ENCODE measurements at places on chromosomes 5 and 9.

GRCh38 chr5:113660206-113660605 lies 146.7 kb downstream of the YTHDC2 start:
- no peak for DNase-seq

DNA sequence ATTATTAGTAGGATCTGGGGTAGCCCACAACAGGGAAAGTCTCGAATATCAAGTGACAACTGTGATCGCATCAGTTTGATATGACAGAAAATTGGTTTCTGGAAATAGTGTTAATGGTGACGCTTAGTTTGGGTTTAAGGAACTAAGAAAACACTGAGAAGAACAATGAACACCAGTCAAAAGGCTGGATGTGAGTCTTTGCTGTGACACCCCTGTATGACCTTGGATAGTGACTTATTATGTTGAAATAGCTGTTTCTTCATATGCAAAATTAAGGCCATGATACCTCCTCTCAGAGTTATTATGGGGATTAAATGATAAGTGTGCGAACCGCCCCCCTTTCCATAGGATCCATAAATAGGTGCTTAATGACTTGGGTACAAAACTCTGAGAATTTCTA lies 926 bp downstream of the DNAJC25 start:
- no peak for DNase-seq

GRCh38 chr9:129484352-129485000 lies 136.4 kb downstream of the C9orf50 start:
- no peak for DNase-seq

- DNase-seq: no peak
These were observed 8.1 kb downstream of the PPP3R2 start for GRCh38 chr9:101586651-101587050.

DNA sequence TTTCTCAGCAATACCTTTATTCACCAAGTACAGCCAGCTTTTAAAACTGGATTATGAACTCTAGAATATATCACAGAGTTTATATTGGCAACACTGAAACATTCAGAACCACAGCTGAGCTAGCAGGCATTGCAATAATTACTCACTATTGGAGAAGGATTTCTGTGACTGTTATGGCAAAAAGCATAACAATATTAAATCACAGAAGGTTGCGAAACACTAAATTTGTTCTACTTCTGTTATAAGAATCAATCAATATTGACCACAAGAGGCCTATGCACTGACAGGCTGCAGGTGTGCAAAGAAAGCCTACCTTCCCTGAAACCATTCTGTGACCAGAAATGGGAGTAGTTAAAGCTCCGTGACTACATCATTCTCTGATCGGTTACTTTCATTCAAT lies 59.2 kb downstream of the AP3B1 start:
- DNase-seq: no peak

GRCh38 chr9:137205126-137206069 lies at the start of the genes NDOR1 and TMEM203:
Gene NDOR1, plus strand, starts transcription at chr9:137205700. Its CDS starts 78 bp downstream, at chr9:137205778.
Gene TMEM203, minus strand, starts transcription at chr9:137205648. Its CDS starts 234 bp downstream, at chr9:137205414.
- peak; percentile 99 for DNase-seq

GRCh38 chr9:98175762-98176161 lies 16.7 kb downstream of the CORO2A start:
- DNase-seq: no peak

- DNase-seq: no peak
These were observed 9.2 kb downstream of the C9orf85 start for GRCh38 chr9:71920456-71921189.

DNA sequence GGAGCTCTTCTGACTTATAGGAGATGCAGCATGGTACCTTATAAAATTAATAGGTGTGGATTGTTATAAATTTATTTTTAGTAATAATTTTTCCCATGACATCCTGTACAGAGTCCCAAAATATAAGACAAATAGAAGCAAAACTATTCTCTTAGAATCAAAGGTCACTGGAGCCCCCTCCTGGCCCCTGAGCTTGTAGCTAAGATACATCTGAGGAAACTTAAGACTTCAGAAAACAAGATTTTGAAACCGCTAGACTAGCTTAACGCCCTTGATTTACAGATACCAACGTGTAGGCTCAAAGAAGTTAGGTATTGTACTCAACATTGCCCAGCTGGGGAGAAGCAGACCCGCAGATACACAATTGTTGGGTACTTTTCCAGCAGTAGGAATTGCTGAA lies 45.7 kb upstream of the KCNN2 start:
- DNase-seq: no peak

DNA sequence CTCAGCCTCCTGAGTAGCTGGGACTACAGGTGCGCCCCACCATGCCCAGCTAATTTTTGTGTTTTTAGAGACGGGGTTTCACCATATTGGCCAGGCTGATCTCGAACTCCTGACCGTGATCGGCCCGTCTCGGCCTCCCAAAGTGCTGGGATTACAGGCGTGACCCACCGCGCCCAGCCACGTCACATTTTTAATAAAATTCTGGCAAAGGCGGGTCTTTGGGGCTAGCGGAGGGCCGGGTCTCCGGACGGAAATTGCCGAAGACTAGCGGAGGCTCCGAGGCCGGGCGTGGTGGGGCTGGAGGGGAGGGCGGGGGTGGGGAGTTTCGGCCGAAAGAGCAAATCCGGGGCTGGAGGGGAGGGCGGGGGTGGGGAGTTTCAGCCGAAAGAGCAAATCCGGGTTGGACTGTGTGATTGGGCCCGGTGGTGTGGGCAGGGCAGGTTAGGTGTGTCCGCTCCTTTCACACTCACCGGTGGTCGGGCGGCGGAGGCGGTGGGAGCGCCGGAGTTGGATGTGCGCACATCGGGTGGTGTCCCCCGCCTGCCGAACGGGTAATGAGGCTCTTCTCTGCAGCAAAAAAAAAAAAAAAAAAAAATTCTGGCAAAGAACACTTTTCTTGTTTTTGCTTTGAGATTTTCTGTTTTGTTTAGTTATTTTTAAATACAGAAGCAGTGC lies 27.1 kb downstream of the RUFY1 start:
- no peak for DNase-seq

DNA sequence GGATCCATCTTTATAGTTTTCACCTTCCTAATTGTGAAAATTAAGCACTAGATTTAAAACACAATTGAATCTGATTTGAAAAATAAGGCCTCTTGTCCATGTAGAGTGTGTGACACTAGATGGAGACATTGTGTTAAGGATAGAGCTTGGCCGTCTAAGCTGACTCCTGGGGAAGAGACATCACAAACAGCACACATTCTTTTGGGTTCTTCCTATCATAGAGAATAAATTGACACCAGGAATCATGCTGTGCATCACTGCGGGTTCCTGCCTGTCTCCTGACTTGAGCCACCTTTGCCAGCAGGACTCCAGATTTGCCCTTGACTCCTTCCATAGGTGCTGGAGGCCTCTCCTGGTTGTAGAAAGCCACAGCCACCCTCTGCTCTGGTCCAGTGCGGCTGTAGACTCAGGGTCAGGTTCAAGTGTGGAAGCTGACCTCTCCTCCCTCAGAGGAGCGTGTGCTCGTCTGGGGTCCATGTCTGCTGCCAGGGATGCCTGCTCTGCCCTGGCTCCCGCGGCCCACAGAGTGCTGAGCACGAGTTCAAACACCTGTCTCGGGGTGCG lies 11.2 kb downstream of the ROPN1L start:
- no peak for DNase-seq

DNA sequence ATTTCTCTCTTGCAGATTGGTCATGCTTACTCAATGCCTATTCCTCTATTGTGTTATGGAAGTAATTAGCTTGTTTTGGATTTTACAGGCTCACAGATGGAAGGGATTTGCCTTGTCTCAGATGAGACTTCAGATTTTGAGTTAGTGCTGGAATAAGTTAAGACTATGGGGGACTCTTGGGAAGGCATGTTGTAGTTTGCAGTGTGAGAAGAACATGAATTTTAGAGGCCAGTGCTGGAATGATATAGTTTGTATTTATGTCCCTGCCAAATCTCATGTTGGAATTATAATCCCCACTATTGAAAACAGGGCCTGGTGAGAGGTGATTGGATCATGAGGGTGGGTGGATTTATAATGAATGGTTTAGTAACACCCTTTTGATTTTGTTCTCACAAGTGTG lies 6.1 kb upstream of the TUSC1 start:
- no peak for DNase-seq

GRCh38 chr9:125522328-125522725 lies 184.7 kb downstream of the MAPKAP1 start:
- no peak for DNase-seq

GRCh38 chr9:36897478-36897877 lies 136.6 kb downstream of the PAX5 start:
- no peak for DNase-seq

- no peak for DNase-seq
These were observed 1055.7 kb downstream of the PTPRD start for GRCh38 chr9:9556865-9557803.

DNA sequence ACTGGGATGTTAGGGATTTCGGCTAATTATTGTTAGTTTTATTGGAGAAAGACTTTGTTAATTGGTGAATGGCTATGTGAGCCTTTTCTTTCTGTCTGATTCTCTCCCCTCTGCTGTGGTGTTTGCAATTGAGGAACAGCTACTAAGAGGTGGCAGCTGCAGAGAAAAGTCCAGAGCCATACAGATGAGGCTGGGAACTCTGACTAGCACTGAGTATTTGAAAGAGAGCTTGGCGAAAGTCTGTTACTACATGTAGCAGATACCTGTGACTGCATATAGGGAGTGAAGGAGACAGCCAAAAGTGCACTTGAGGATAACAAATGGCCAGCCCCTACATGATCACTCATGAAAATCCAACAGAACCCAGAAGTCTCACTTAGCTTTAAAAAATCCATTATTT lies 44.3 kb upstream of the HSPB3 start:
- no peak for DNase-seq

- DNase-seq: no peak
These were observed 48.4 kb downstream of the EXOSC2 start for GRCh38 chr9:130741831-130742449.

- peak; percentile 83 for DNase-seq
These were observed 21.3 kb upstream of the GBGT1 start for GRCh38 chr9:133184971-133185370.

GRCh38 chr5:10576121-10576789 lies 12.4 kb downstream of the ANKRD33B start:
- no peak for DNase-seq

DNA sequence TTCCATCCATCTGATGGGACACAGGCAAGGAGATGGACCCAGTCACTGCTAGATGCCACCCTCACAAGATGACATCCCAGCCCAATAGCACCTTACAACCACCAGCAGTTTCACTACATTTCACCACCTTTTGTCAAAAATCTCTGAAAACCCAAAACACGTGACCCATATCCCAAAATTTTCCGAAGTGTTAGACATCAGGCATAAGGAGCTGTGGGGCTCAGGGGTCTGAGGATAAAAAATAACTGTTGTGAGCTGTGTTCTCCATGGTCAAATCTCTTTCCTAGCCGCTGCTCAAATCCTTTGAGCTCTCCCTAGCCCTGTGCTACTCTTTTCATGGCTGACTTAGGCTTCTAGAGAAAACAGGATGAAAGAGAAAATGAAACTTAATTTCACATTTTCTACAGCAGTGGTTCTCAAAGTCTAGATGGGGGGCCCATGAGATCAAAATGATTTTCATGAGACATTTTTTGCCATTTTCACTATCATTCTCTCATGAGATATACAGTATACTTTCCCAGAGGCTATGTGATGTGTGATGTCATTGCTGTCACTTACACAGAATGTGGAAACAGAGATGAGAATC lies 40.7 kb downstream of the TIMD4 start:
- DNase-seq: no peak

- no peak for DNase-seq
These were observed 74.7 kb downstream of the WWC1 start for GRCh38 chr5:168366116-168366515.

GRCh38 chr5:105907016-105907415 lies 1763.7 kb downstream of the EFNA5 start:
- no peak for DNase-seq

DNA sequence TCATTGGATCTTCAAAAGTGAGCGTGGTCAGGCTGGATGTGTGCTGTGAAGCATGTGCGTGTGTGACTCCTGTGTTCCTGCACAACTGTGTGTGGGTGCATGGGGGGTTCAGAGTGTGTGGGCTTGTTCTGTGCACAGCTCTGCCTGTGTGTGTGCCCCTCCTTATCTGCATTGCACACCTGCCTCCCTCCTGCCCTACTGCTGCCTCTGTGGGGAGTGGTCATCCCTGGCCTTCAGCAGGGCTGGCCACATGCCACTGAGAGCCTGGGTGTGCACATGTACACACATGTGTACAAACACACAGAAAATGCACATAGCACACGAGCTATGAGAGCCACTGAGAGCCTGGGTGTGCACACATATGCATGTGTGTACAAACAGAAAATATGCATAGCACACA lies 92.1 kb downstream of the CACNA1B start:
- DNase-seq: peak; percentile 56

DNA sequence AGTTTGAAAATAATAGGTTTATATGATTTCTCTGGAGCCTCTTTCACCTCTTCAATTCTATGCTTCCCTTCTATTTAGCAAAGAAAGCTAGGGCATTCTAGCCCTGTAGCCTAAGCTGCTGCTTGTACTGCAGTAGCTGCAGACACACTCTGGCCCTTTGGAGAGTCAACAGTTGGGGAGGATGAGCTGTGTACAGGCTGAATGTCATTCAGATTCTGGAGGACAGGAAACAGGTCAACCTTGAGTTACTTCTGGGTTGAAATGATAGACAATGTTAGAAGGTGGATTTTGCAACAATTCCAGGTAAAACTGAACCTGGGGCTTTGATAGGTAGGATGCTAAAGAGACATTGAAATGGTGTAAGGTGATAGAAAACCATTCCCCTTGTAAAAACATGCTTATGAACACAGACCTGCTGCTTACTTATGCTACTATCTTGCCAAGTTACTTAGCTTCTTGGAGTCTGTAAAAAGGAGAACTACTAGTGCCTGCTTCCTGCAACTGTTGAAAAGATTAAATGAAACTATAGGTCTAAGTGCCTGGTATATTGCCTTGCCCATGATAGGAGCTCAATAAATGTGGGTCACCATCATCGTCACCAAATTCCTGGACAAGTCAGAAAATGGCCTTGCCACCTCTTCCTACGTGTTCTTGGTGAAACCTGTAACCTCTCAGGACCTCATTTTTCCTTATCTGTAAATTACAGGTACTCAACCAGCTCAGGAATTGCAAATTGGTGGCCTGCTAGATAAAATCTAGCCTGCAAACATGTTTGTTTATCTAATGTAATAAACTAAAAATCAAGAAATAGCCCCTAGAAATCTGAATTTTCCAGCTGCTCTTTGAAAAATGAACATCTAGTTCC lies 83.7 kb downstream of the GALNT10 start:
- no peak for DNase-seq

DNA sequence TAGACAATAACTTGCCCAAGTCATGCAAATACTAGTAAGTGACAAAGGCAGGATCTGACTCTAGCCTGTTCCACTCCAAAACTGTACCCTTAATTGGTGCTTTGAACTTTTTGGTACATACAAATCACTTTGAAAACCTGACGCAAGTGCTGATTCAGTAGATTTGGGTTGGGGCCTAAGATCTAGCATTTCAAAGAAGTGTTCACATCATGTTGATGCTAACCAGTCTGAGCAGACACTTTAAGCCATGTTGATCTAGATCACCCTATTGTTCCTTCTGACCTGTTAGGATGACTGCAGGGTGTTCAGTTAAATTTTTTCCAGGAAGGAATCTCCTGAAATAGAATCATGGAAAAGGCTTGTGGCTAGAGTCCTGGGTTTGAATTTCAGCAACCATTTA lies 57.7 kb upstream of the CPEB4 start:
- DNase-seq: no peak
